ENCODE measurements at places on chromosomes 13 and 19.

DNA sequence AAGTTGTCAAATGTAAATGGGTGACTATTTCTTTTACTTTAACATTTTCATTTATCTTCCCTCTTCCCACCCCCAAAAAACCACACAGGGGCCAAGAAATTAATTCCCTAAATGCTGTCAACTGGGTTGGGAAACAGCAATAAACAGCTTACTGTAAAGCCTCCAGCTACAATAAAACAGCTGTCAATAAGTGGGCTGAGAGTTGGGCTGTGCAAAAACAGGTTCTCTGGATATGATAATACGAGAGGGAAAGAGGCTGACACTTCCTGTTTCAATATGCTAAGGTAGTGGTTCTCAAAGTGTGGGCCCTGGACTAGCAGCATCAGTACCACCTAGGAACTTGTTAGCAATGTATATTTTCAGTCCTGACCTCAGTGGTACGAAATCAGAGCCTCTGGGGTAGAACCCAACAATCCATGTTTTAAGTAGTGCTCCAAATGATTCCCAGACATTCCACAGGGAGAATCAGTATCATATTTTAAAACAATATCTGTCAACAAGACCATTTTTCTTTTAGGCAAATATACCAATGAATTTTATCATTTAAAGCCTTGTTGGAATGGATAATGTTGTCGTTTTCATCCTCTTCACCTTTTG lies 8.4 kb downstream of the PCDH9 start:
- DNase-seq, result no peak

- DNase-seq, result no peak
Observed at GRCh38 chr13:75327135-75327510, 154.8 kb downstream of the TBC1D4 start.

GRCh38 chr19:55169136-55169535 lies 2.7 kb upstream of the DNAAF3 start:
- DNase-seq, result no peak

GRCh38 chr13:59754411-59754810 lies 409.3 kb downstream of the DIAPH3 start:
- DNase-seq, result no peak

GRCh38 chr13:37105251-37105714 lies at the start of gene CSNK1A1L:
Gene CSNK1A1L, minus strand, starts transcription at chr13:37105664. Its CDS starts 408 bp downstream, at chr13:37105256.
- DNase-seq, result no peak

GRCh38 chr19:35060160-35060855 lies 18.8 kb downstream of the HPN start:
- DNase-seq, result no peak

GRCh38 chr13:45670189-45670885 lies 31.8 kb upstream of the CBY2 start:
- DNase-seq, result no peak

DNA sequence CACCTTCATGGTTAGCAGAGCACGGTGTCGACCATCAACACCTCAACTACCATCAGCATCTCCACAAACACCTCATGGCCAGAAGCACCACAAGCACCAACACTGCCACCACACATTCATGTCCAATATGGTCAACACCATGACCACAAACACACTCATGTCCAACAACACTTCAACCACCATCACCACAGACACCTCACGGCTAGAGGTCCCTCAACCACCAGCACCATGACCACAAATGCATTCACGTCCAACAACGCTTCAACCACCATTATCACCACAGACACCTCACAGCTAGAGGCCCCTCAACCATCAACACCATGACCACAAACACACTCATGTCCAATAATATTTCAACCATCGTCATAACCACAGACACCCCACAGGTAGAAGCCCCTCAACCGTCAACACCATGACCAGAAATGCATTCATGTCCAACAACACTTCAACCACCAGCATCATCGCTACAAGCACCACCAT lies 10.2 kb downstream of the TRAPPC5 start:
- no peak for DNase-seq

- no peak for DNase-seq
Observed at GRCh38 chr19:38204728-38205127, 19.3 kb downstream of the DPF1 start.

GRCh38 chr13:24076636-24077035 lies 83.9 kb upstream of the SPATA13 start:
- no peak for DNase-seq

- no peak for DNase-seq
Observed at GRCh38 chr19:29681422-29682235, 16.4 kb downstream of the PLEKHF1 start.

GRCh38 chr19:35845215-35846037 lies 6.9 kb downstream of the NPHS1 start:
- no peak for DNase-seq

DNA sequence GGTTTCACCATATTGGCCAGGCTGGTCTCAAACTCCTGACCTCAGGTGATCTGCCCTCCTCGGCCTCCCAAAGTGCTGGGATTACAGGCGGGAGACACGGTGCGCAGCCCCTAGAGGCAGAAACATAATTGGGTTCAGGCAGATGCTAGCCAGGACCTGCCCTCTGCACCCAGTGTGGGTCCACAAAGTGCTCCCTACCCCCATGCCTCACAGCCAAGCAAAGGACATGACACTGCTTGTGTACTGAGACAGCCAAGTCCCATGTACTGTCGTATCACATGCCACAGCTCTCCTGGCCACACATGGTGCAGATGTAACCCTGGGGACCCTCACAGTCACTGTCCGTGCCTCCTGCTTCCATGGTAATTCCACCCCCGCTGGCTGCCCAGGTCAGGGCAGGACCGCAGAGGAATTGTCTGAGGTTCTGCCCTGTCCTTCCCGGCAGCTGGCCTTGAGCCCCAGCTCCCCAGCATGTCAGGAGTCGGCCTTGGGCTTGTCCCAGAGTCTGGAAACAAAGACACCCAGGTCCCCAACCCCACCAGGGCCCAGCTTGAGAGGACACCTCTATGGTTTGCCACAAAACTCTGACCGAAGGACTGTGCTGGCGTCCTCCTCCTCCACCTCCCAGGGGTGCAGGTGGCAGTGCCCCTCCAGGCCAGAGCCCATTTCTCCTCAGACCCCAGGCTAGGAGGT lies 7.6 kb downstream of the PRR36 start:
- DNase-seq, result no peak

GRCh38 chr19:7706955-7707456 lies 5.1 kb upstream of the FCER2 start:
- DNase-seq, result no peak

GRCh38 chr13:30313311-30313710 lies 6.0 kb upstream of the KATNAL1 start:
- no peak for DNase-seq

DNA sequence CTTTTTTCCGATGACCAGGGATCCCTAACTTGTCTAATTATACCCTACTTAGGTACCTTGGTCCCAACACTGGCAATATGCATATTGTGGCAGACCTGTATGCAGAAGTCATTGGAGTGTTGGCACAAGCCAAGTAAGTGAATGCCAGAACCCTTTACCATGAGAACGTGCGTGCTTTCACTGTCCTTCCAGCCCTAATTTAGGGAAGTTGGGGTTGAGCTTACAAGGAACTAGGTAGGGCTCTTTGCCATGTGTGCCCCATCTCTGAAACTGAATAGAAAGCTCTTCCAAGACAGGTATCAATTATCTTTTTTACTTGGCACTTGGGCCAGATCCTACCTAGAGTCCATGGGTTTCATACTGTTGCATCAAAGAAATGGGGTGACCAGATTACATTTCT lies 93.2 kb downstream of the FRY start:
- no peak for DNase-seq

- DNase-seq, result no peak
Observed at GRCh38 chr19:40321076-40321475, 27.1 kb downstream of the C19orf47 start.

- DNase-seq, result no peak
Observed at GRCh38 chr13:89565476-89566100, 1781.9 kb upstream of the MIR17HG start.

GRCh38 chr13:92864584-92865284 lies 361.9 kb upstream of the GPC6 start:
- no peak for DNase-seq

GRCh38 chr13:60753641-60754040 lies 356.6 kb downstream of the TDRD3 start:
- DNase-seq, result no peak

DNA sequence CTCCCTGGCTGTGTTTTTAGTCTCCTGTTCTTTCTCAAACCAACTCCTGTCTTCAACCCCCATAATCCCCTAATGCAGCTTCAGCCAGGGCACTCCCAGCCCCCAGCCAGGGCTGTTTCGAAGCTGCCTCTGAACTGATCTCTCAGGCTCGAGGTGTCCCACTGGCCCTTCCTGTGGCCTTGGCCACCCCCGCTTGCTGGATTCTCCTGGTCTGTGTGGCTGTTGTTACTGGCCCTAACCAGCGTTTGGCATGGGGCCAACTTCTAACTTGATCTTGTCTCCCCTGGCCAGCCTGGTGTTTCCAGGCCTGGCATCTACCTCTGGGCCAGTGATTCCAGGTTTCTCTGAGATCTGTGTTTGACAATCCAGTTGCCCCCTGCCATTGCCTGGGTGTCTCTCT lies 11.0 kb downstream of the XAB2 start:
- no peak for DNase-seq

DNA sequence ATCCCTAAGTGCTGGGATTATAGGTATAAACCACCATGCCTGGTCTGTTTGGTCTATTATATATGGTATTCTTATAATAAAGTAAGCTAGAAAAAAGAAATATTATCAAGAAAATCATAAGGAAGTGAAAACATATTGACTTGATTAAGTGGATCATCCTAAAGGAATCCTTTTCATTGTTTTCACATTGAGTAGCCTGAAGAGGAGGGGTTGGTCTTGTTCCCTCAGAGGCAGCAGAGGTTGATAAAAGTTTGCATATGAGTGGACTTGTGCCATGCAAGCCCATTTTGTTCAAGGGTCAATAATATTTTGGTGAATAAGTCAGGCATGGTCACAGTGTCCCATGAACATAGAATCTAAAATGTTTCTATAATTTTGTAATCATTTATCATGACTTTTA lies 52.7 kb downstream of the ZNF627 start:
- no peak for DNase-seq

DNA sequence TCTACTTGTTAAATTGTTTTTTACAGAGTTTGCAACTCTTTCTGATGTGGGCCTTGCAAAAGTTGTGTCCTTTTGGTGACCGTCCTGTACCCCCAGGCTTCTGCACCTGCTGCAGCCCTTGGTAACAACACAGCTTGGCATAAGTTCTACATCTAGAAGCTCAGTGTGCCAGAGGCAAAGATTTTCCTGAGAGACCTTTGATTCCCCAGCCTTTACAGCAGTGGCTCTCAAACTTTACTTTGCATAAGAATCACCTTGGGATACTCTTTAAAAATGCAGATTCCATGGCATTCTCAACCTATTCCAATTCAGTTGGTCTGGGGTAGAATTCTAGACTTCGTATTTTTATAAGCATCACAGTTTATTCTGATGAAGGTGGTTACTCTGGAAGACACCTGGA lies 260.9 kb downstream of the DCT start:
- DNase-seq, result no peak

DNA sequence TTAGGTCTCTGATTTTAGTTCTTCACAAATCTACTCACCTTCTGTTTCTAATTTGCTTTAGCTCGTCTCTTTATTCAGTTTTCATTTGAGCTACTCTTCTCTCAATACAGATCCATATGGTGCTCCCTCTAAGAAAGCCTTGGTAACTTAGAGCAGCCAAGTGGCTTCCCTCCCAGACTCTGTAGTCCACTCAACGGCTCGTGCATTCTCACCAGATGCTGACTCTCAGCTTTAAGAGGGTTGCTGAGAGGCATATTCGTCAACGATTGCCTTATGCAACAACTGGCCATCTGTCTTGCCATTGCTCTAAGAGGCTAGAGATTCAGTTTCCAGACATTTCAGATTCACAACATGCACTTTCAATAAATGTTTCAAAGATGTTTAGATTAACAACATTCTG lies 785.8 kb upstream of the SLC10A2 start:
- no peak for DNase-seq

- DNase-seq, result no peak
Observed at GRCh38 chr19:18062028-18062427, 24.7 kb downstream of the IL12RB1 start.

- DNase-seq, result no peak
Observed at GRCh38 chr13:89003656-89004055, 1332.5 kb downstream of the SLITRK5 start.

GRCh38 chr13:88896466-88896865 lies 1225.3 kb downstream of the SLITRK5 start:
- no peak for DNase-seq

DNA sequence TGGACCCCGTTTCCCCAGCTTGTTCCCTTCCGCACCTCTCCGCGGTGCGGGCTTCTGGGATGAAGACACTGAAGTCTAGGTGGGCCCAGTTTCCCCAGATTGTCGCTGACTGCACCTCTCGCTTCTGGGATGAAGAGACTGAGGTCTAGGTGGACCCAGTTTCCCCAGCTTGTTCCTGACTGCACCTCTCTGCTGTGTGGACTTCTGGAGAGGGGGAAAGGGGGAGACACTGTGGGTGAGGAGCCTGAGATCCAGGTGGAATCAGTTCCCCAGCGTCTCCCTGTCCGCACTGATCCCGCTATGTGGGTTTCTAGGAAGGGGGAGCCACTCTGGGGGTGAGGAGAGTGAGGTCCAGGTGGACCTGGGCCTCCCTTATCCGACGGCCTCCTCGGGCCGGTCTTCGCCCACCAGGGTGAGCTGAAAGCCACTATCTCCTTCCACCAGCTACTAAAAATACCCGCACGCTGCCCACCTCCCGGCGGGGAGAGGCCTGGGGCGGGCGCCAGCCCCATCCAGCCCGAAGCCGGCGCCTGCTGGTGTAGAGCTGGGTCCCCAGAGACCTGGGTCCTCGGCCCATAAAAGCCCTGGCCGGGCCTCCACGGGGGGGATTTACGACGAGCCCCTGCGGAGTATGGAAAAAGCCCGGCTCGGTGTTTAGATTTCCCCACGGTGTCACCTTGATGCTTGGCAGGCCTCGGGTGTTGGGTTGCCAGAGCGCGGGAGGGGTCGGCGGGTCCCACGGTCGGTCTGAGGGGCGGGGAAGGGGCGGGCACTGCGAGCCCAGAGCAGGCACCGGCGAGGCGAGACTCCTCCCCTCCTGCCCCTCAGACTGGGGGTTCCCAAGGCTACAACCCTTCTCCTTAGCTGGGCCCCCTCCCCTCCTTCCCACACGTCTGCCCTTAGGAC lies 10.6 kb downstream of the FUT6 start:
- no peak for DNase-seq

- no peak for DNase-seq
Observed at GRCh38 chr13:40644838-40645604, 21.4 kb downstream of the FOXO1 start.

DNA sequence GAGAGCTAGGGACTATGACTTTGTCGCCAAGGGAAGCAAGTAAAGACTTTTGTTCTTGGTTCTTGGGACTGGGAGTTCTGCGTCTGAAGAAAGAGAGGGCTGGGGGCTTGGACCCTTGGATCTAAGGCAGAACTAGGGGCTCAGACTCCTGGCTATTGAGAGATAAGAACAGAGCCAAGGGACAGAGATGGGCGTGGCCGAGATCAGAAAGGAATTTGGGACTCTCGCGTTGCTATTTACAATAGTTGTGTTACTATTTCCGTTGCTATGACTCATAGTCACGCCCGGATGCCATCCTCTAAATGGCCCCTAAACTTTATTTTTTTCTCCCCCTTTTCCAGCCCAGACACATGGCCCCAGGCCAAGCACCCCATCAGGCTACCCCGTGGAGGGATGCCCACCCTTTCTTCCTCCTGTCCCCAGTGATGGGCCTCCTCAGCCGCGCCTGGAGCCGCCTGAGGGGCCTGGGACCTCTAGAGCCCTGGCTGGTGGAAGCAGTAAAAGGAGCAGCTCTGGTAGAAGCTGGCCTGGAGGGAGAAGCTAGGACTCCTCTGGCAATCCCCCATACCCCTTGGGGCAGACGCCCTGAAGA lies 759 bp downstream of the PPP1R15A start:
- peak; percentile 92 for DNase-seq

GRCh38 chr19:6803036-6803404 lies 30.5 kb downstream of the VAV1 start:
- DNase-seq, result no peak

GRCh38 chr13:87274209-87274819 lies 396.9 kb upstream of the SLITRK5 start:
- no peak for DNase-seq
